ENCODE measurements at places on chromosomes 13 and 19. TPM values are rescaled to one million over a fixed set of nuclear protein-coding genes. Genes with fewer than 3 reads are reported as not detected.

GRCh38 chr19:3879656-3880055 lies 829 bp upstream of the ATCAY start:
- peaks cover 36% of the 10 kb centered on the region for H3K27me3 ChIP-seq
- H3K36me3 ChIP-seq = no peaks in the 10 kb centered on the region
- H3K4me1 ChIP-seq = peaks cover 14% of the 10 kb centered on the region

Gene CBY2
- total RNA-seq = not detected

GRCh38 chr13:30881191-30881651 lies 24.9 kb upstream of the MEDAG start:
- H3K27ac ChIP-seq = no peak overlapping the region
- peaks cover 3% of the 10 kb centered on the region for H3K27me3 ChIP-seq
- no peak for DNase-seq
- no peaks in the 10 kb centered on the region for H3K4me1 ChIP-seq
- no peaks in the 10 kb centered on the region for H3K36me3 ChIP-seq
- H3K4me3 ChIP-seq = no peak overlapping the region

Gene CFAP97D2
- 7.7 TPM for total RNA-seq

GRCh38 chr13:101690871-101691270 lies 238.4 kb downstream of the ITGBL1 start:
- H3K4me1 ChIP-seq = no peaks in the 10 kb centered on the region
- H3K27me3 ChIP-seq = no peaks in the 10 kb centered on the region
- H3K4me3 ChIP-seq = no peak overlapping the region
- H3K36me3 ChIP-seq = no peaks in the 10 kb centered on the region

Gene ANO8
- total RNA-seq = 24.7 TPM

Gene PGLYRP1
- total RNA-seq = 0.55 TPM

Gene KLK15
- total RNA-seq = not detected

Gene FGF22
- 0.41 TPM for total RNA-seq

Gene PLPP2
- 6.2 TPM for total RNA-seq

- H3K4me3 ChIP-seq = peak within 1 kb of the TSS; percentile 72
- peaks cover 21% of the 10 kb centered on the region for H3K4me1 ChIP-seq
- H3K27me3 ChIP-seq = no peaks in the 10 kb centered on the region
- H3K36me3 ChIP-seq = peaks cover 21% of the 10 kb centered on the region
- peak within 1 kb of the TSS; percentile 98 for H3K27ac ChIP-seq
- DNase-seq = no peak
Observed at GRCh38 chr19:44891016-44891882, at the start of gene TOMM40. Gene TOMM40, plus strand, starts transcription at chr19:44891254. Its CDS starts 162 bp downstream, at chr19:44891416.

DNA sequence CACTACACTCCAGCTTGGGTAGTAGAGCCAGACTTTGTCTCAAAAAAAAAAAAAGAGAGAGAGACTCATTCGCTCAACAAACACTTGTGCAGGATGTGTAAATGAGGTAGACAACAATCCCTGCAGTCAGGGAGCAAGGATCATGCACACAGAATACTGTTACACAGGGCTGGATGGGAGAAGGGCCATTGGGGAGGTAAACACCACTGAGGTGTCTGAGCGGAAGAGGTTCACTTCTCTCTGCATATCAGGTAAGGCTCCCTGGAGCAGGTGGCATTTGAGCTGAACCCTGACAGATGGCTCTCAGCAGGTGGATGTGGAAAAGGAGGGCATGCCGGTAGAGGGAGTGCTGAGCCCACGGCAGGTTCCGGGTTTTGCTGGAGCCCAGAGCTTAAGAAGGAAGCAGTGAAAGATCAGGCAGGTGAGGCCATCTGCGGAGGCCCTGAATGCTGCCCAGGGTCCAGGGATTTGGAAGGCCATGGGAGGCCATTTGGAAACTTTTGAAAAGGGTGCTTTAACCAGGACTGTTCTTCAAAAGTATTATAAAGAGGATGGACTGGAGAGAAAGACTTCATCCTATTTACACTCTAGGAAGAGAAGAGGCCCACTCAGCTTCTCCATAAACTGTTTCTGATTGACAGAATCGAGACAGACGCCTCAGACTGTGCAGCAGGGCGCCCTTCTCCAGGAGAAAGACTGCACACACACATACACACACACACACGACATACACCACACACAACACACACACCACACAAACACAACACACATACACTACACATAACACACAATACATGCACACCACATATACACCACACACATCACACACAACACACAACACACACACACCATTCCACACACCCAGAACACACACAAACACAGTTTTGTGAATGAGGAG lies 199.4 kb downstream of the USP12 start:
- H3K27me3 ChIP-seq = no peaks in the 10 kb centered on the region
- no peak overlapping the region for H3K4me3 ChIP-seq
- no peaks in the 10 kb centered on the region for H3K36me3 ChIP-seq
- peak; percentile 46 for DNase-seq
- no peak overlapping the region for H3K27ac ChIP-seq
- H3K4me1 ChIP-seq = peaks cover 9% of the 10 kb centered on the region

DNA sequence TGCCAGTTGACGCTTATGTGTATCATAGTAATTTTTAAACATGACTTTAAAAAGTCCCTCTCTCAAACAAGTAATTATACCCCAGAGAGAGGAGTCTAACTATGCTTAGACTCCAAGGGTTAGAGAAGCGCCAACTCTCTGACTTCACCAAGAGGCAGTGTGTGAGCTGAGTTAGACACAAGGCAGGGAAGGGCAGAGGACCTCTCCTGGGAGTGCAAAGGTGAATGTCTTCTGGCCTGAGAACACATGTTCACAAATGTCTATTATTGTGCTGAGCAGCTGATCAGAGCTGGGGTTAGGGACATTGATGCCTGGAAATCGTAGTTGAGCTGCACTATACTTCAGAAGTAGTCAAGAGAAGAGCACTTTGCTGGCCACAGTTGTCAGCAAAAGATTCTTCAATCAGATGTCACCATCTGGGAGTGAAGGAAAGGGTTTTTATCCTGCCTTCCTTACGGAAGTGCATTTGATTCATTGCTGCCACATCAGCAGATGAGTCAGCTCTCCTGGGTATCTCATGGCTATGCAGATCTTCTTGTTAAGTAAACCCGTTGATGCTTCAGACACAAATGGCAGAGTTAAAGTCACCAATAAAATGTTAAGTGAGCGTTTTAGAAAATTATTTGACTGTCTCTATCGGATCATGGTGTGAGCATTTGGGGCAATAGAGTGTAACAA lies 283.2 kb upstream of the ARGLU1 start:
- no peak overlapping the region for H3K4me3 ChIP-seq
- no peaks in the 10 kb centered on the region for H3K36me3 ChIP-seq
- H3K27me3 ChIP-seq = no peaks in the 10 kb centered on the region
- DNase-seq = no peak

DNA sequence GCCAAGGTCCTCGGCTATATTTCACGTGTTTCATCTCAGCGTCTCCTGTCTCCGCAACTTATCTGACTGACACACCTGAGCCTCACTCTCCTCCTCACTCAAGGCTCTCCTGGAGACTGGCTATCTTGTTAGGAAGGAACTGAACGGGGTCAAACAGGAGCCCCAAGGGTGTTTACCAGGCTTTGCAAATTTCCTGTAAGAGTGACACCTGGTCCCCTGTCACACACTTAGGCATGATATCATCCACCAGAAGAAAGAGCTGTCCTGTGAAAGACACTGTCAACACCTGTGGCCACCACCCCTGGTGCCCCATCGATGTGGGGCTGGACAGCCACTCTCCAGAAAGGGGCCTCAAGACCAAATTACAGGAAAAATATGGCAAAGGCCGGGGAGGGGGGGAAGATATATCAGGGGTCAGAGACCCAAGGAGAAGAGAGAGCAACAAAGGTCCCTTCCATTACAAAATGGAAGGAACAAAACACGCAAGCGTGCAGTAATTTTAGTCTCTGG lies 2.9 kb downstream of the CD70 start:
- no peaks in the 10 kb centered on the region for H3K36me3 ChIP-seq
- DNase-seq = no peak
- peaks cover 42% of the 10 kb centered on the region for H3K4me1 ChIP-seq
- H3K27ac ChIP-seq = no peak overlapping the region
- peaks cover 28% of the 10 kb centered on the region for H3K27me3 ChIP-seq

DNA sequence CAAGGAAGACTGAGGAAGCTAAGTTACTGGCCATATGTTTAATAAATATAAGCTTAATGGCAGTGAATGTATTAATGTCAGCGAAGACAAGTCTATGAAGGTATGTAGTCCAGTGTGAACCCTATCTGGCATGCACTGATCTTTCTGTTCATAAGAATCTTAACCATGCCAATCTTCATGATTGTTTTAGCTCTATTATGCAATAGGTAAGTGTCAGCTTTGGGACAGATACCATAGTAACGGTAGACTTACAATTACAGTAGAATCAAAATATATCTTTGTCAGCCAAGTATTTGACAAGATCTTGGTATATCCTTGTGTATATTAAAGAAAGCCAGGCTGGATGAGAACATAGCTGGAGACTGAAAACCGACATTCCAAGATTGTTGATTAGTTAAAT lies 428.5 kb downstream of the SPRY2 start:
- no peaks in the 10 kb centered on the region for H3K4me1 ChIP-seq
- no peaks in the 10 kb centered on the region for H3K36me3 ChIP-seq
- H3K4me3 ChIP-seq = no peak overlapping the region

DNA sequence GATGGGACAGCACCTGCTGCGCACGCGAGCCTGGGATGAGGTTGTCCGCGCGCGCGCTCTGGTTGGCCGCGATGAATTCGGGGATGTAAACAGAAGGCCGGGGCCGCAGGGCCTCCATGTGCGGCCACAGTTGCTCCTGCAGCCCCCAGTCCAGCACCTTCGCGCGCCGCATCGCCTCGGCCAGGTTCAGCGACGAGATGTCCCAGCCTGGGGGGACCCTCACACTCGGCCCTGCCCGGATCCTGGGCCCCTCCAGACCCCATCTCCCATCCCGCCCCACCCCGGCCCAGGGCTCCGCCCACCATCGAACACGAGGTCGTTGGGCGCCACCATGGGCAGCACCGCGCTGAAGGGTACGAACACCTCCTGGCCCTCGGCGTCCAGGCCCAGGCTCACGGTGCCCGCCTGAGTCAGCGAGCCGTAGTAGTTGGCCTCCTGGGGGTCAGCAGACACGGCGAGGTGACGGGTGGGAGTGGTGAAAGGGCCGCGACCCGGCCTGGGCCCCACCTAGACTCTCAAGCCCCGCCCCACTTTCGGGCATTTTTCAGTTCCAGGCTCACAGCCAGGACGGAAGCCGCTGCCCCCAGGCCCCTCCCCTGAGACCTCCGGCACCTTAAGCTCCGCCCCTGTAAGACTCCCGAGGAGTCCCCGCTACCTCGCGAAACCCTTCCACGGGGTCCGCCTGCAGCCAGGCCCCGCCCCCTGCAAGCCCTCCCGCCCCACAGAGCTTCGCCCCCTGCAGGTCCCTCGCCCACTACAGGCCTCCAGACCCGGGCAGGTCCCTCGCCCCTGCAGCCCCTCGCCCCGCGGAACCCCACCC lies 1.1 kb downstream of the ISYNA1 start:
- H3K4me1 ChIP-seq = peaks cover 53% of the 10 kb centered on the region
- peaks cover 6% of the 10 kb centered on the region for H3K36me3 ChIP-seq
- no peak overlapping the region for H3K27ac ChIP-seq
- peak overlapping the region; percentile 55 for H3K4me3 ChIP-seq
- no peaks in the 10 kb centered on the region for H3K27me3 ChIP-seq

Gene ALDH16A1
- 43.2 TPM for total RNA-seq

DNA sequence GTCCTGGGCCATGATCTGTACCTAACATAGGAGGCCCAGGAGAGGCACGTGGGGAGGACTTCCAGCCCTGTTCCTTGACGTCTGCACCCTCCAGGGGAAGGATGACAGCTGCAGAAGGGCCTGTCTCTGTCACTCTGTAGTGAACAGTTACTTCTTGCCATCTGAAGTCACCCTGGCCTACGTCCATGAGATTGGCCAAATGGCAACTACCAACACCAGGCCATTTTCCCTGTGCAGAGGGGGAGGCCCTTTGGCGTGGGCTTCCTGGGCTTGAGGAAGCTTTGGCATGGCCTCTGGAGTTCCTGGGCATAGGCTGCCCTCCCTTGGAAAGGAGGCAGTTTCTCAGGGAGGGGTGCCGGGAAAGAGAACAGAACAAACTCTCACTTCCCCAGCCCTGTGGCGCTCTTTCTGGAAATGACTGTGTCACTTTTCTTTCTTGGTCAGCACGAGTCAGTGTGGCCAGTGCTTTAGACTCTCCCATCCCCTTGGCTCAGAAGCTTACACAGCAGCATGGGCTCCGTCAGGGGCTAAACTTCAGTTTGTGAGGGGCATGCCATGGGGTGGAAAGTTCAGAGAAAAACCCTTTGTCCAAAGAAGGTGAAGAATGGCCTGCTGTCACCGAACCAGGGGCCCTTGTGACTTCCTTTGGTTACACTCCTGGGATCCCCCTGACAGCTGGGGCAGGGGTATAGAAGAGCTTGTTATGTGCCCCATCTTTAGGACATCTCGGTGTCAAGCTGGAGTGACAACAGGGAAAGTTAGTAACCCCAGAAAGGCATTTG lies 5.3 kb downstream of the CARM1 start:
- no peaks in the 10 kb centered on the region for H3K36me3 ChIP-seq
- no peak overlapping the region for H3K4me3 ChIP-seq
- H3K4me1 ChIP-seq = peaks cover 39% of the 10 kb centered on the region
- DNase-seq = no peak
- H3K27me3 ChIP-seq = no peaks in the 10 kb centered on the region

DNA sequence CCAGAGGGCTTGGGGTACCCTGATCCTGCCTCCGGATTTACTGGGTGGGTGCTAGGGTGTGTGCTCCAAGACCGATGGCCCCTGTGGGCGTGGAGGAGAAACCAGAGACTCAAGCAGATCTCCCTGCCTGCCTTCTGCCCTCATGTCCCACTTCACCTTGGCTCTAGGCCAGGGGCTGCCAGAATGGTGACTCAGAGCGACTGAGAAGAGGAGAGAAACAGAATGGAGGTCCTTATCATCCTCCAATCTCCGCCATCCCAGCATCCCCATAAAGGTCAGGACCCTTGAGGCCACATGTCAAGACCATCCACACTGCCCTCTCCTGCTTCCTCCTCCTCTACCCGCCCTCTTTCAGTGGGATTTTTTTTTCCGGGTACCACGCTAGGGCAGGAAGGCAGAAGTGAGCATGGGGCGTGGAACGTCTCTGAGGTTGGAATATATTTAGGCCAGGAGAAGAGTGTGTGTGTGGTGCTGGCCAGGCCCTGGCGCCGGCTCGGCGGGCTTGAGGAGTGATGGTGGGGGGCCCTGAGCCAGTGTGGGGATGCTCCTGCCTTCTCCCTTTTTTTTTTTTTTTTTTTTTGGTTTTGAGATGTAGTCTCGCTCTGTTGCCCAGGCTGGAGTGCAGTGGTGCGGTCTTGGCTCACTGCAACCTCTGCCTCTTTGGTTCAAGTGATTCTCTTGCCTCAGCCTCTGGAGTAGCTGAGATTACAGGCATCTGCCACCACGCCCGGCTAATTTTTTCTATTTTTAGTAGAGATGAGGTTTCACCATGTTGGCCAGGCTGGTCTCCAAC lies 22.3 kb downstream of the IER2 start:
- DNase-seq = peak; percentile 87
- peak overlapping the region; percentile 80 for H3K27ac ChIP-seq
- peak overlapping the region; percentile 7 for H3K4me3 ChIP-seq

DNA sequence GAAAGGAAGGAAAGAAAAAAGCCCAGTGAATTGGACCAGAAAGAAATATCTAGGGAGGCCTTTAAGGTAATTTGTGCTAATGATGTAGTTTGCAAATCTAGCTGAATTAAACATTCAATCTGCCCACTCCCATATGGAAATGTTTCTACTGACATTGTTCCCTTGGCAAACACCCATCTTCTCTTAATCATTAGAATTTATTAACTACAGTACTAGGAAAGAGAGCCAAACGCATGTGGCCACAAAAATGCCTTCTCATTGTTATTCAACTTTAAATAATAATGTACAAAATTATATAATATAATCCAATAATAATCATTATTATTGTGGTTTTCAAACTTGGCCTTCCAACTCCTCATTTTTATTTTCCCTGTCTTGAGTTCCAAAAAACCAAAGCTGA lies 234.7 kb downstream of the NHLRC3 start:
- H3K36me3 ChIP-seq = no peaks in the 10 kb centered on the region
- no peak for DNase-seq
- H3K27ac ChIP-seq = no peak overlapping the region
- no peak overlapping the region for H3K4me3 ChIP-seq

Measured in natural killer cell (primary cell).